ENCODE measurements at places on chromosomes 1 and 21. TPM values are rescaled to one million over a fixed set of nuclear protein-coding genes. Genes with fewer than 3 reads are reported as not detected.

DNA sequence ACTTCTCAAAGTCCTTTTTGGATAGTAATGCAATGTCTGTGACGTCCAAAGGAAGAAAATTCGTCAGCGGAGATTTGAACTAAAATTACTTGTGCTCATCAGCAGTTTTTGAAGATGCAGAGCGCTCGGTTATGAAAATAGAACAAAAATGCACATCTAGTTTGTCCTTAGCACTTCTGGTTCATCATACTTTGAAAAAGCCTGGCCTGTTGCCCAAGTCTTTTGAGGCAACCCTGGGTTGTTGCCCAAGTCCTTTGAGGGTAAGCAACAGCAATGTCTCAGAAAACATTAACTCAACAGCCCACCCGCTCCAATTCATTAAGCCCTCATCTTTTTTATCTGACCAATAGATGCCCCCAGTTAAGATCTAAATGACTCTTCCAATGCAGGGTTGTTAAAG is 91.9 kb downstream of the HUNK start:
- DNase-seq: no peak
- no peaks in the 10 kb centered on the region for H3K36me3 ChIP-seq
- H3K27ac ChIP-seq: no peak overlapping the region
- no peak overlapping the region for H3K4me3 ChIP-seq
- H3K27me3 ChIP-seq: no peaks in the 10 kb centered on the region

DNA sequence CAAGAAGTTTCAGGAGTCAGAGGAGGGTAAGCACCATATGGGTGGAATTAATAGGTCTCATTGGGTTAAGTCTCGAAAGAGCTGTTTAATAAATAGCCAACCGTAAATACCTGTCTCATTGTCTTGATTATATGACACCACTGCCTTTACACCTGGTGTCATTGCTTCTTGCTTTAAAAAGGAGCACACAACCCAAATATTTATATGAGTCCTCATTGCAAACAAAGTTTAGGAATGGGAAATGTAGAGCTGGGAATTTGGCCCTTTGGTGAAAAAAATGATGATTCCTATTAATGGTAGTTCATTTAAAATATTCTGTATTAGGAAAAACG is 2.1 kb downstream of the BACH1 start:
- H3K4me3 ChIP-seq: peak overlapping the region; percentile 66
- H3K27ac ChIP-seq: no peak overlapping the region
- peaks cover 12% of the 10 kb centered on the region for H3K4me1 ChIP-seq
- no peak for DNase-seq
- H3K36me3 ChIP-seq: no peaks in the 10 kb centered on the region

Gene BATF3
- total RNA-seq: not detected

DNA sequence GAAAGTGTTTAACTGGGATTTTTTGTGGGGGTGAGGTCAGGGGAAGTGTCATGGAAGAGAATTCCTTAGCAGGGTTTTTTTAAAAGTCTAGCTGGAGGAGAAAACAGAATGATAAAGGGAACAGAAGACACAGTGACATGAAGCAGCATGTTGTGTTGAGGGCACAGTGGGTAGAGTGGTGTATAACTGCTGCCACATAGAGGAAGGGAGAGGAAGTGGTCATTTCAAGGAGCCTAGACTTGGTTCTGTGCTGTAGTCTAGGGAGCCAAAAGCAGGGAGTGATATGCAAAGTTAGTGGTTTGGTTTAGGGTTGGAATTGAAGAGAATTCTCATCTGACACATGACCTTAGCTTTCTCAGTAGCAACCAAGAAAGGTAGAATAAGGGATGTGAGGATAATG is 10.2 kb downstream of the EEIG2 start:
- H3K36me3 ChIP-seq: no peaks in the 10 kb centered on the region
- no peaks in the 10 kb centered on the region for H3K4me1 ChIP-seq
- peak; percentile 33 for DNase-seq
- no peak overlapping the region for H3K4me3 ChIP-seq
- H3K27me3 ChIP-seq: no peaks in the 10 kb centered on the region

DNA sequence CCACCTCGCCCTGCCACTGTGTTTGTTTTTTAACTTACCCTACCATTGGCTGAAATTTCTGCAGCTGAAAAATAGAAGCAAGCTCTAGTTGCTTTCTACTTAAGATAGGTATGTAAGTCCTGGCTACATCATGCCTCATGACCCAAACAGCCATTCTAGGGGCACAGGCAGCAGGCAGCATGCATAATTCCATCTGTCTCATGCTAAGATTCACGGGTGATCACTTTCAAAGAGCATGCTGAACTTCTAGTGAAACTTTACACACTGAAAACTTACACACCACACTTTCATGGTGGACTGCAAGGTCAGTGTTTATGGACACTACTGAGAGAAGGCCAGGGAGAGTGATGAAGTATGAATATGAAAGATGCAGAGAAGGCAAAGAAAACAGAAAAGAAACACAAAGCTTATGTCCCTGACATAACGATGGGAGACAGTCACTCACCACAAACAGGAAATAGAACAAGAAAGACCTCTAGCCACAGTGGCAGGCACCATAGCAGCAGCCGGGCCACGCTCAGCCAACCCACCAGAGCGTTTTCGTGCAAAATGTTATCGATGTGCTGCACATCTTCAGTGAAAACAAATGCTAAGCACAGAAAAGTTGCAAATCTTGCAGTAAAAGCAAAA is 102.3 kb upstream of the TIAM1 start:
- H3K4me1 ChIP-seq: no peaks in the 10 kb centered on the region
- H3K27ac ChIP-seq: no peak overlapping the region
- no peak for DNase-seq
- H3K27me3 ChIP-seq: no peaks in the 10 kb centered on the region
- H3K4me3 ChIP-seq: no peak overlapping the region
